ENCODE measurements at places on chromosomes 2 and 18.

GRCh38 chr18:10524507-10525370 is 1.1 kb upstream of the NAPG start:
- DNase-seq: no peak

- no peak for DNase-seq
Observed at GRCh38 chr2:13040043-13040442, 323.3 kb downstream of the TRIB2 start.

DNA sequence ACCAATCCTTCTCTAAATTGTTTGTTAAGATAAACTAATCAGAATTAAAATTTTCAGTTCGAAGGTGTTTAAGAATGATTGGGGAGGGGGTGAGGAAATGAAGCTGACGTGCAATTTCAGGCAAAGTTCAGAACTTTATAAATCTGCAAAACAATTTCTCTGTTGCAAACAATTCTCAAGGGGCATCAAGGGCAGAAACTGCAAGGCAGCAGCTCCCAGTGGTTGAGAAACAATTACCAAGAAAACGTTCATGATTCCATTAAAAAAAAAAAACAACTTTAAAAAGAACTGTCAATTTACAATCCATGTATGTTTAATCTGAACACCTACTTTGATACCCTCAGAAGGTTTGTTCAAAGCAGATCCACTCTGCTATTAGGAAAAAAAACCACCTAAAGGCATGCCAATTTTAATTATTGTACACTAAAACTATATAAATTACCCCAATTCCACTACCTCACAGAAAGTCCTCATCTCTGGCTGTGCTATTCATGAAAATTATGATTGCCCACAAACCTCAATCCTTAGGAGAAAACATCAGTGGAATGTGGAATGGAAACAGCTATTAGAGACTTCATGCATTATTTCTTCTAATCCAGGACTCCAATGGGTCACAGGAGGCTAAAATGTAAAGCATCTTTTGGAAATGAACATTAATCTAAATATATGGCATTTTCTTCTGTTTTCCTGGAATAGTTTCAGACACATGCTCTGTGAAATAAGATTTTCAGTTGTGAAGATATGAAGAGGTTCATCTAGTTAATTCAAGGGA is 119.9 kb upstream of the ACVR1C start:
- DNase-seq: no peak

DNA sequence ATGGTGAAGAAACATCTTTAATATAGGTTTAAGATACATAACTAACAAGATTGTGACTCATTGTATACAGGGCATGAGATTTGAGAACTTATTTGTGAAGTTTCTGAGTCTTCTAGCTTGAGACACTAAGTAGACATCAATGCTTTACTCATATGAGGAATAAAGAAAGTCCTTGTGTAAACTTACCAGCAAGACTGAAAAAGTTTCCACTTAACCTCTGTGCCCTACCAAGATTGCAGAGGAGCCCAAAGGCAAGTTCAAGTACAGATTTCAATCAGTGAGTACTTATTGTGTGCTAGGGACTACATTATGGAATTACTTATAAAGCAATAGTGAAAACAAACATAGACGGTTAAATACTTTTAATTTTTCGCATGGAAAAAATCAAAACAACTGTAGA is 1041.2 kb upstream of the CELF4 start:
- DNase-seq: no peak

DNA sequence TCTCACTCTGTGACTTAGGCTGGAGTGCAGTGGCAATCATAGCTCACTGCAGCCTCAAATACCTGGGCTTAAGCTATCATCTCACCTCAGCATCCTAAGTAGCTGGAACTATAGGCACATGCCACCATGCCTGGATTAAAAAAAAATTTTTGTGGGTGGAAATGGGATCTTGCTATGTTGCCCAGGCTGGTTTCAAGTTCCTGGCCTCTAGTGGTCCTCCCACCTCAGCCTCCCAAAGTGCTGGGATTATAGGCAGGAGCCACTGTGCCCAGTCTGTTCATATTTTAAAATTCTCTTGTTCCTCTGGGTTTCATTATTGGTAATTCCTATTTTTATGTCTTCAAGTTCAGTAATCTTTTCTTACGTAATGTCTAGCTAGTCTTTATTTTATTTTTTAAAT is 25.5 kb upstream of the RAB31 start:
- no peak for DNase-seq

DNA sequence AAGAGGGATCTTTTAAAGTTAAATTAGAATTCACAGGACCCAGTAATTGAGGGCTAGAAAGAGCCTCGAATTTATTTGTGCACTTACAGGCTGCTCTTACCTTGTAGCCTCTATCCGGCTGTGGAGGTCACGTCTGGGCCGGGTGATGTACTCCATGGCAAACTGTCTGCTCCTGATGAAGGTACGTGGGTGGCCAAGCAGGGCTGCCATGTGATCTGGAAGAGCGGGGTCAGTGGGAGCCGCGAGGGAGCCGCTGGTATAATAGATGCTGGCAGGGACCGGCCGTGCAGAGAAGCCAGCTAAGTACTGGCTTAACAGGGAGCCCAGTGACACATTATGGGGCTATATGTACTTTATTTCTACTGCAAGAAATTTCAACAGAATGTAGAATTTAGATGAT is 59.2 kb downstream of the ADI1 start:
- no peak for DNase-seq

GRCh38 chr2:218607436-218608115 is at the start of gene PLCD4:
Gene PLCD4 (plus strand): TSS chr2:218607899. CDS start chr2:218615740, 7,841 bp downstream.
- peak; percentile 37 for DNase-seq

DNA sequence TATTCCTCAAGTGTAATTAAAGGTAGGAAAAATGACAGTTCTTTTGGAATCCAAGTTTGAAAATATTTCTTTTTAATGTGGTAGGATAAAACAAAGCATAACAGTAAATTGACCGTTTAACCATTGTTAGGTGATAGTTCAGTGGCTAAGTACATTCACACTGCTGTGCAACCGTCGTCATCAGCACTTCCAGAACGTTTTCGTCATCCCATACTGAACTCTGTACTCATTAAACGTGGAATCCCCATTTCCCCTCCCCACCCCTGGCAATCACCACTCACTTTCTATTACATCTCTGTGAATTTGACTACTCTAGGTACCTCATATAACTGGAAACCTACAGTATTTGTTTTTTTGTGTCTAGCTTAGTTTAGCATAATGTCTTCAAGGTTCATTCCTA is 32.9 kb upstream of the FZD5 start:
- no peak for DNase-seq

DNA sequence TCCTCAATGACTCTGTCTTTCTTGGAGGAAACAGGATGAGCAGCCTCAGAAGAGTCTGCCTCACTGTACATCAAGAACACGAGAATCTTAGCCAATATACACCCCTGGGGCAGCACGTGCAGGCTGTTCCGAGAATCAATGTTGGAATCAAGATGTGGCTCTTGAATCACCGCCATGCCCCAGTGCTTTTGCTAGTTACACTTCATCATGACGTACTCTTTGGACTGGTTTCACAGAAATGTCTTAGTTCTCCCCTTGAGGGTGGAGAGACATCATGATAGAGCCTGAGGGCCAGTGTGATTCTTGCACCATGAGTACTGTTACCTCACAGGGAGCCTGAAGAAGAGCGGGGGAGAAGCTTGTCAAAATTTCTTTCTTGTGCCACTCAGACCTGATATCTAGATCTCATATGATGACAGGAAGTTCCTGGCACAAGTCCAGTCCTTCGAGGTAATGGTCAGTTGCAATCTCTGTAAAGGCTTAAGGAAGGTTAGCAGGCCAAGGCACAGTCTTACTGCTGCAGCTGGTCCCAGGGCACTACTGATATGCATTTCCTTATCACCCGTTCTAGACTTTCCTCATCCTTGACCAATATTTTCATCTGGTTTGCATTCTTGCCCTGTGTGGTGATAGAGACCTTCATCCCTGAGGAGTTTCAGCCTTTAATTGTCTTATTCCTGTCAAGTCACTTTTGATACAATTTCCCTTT is 28.2 kb upstream of the STAT4 start:
- DNase-seq: no peak

- no peak for DNase-seq
Observed at GRCh38 chr2:55416786-55417568, 2.7 kb downstream of the CCDC88A start.

- DNase-seq: no peak
Observed at GRCh38 chr2:160574468-160575140, 81.0 kb upstream of the RBMS1 start.

- DNase-seq: no peak
Observed at GRCh38 chr2:224885836-224886547, 156.3 kb downstream of the DOCK10 start.

- no peak for DNase-seq
Observed at GRCh38 chr2:214960677-214961076, 151.2 kb upstream of the BARD1 start.

DNA sequence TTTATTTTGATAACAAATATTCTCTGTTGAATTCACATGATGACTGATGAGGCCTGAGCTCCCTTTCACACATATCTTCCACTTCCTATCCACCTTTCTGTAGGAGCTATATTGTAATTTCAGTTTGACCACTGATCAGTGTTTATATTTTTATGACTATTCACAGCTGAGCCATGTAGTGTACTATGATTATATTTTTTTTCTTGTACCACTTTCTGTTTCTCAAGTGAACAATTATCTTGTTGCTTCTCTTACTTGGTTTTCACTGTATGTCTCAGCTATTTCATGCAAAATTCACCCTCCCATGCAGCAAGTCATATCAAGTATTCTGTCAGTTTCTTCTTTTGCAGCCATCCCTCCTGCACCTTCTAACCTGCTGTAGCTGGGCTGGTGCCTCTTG is 78.4 kb downstream of the TMEM247 start:
- DNase-seq: no peak

DNA sequence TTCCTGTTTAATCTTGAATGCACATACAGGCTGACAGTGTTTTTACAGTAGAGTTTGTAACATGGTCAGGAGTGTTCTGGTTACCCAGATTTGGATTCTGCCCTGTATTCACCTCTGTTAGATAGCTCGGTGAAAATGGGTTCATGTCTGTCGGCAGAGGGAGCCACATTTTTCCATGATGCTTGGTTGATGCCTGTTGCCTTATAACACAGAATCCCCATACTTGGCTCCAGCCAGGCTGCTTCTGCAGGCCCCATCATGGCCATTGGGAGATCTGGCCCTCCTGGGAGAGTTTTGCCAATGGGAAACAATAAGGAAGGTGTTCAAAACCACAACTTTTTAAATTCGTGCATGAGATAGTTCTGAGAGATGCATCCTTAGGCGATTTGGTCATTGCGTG is 78.1 kb downstream of the WDSUB1 start:
- no peak for DNase-seq

DNA sequence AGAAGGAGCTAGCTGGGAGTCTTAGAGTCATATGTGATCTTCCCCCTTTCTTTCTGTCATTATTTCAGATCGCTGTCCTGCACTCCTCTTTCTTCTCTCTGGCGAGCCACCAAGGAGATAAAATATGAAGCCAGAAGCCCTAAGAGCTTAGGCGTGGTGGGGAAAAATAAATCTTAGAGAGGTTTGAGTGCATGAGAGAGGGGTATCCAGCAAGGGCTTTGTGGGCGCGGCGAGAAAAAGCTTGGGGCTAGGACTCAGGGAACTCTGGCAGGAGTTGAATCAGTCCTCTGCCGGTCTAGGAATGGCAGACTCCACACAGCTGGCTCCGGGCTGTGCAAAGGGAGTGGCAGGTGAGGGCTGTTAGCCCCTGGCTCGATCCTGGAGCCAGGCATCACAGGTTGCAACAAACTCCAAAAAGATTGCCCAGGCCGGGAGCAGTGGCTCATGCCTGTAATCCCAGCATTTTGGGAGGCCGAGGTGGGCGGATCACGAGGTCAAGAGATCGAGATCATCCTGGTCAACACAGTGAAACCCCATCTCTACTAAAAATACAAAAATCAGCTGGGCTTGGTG is 20.1 kb upstream of the IGFBP5 start:
- DNase-seq: no peak

Measured in endothelial cell (in vitro differentiated cells).